ENCODE measurements at places on chromosomes 1 and 21.

GRCh38 chr1:54706419-54706818, 9.2 kb upstream of the TTC4 start:
- no peak for DNase-seq

- no peak for DNase-seq
These were observed 486.1 kb upstream of the ADGRL2 start for GRCh38 chr1:81314513-81315233.

DNA sequence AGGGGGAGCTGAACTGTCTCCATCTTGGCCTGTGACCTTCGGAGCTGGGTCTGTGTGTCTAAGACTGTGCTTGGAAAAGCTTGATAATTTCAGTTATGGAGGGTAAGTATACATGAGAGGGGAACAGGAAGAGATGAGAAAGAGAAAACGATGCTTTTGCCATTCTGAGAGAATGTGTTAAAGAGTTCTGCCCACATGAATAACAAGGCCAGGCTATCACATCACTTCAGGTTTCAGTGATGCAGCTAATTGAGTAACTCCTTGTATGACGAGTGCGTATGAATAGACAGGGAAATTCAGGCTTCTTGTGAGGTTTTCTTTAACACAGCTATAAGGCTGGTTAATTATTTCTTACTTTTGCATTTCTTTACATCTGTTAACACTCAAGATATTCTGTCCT, 81.0 kb downstream of the PLPPR5 start:
- no peak for DNase-seq

GRCh38 chr1:175848329-175848728, 104.9 kb upstream of the TNR start:
- no peak for DNase-seq

GRCh38 chr1:67479146-67479891, 49.1 kb upstream of the SERBP1 start:
- no peak for DNase-seq

- no peak for DNase-seq
These were observed 4.2 kb downstream of the TMEM51 start for GRCh38 chr1:15157524-15158399.
